Stimulated activated CD4-positive, alpha-beta T cell treated with anti-CD3 and anti-CD28 coated beads, Interleukin-1b, Interleukin-23, amount 100 ng/mL, for 4 hours (primary cell): ENCODE measurements at places on chromosomes 3 and 15.

- no peak for DNase-seq
These were observed 13.0 kb upstream of the PIGZ start for GRCh38 chr3:196981657-196982056.

DNA sequence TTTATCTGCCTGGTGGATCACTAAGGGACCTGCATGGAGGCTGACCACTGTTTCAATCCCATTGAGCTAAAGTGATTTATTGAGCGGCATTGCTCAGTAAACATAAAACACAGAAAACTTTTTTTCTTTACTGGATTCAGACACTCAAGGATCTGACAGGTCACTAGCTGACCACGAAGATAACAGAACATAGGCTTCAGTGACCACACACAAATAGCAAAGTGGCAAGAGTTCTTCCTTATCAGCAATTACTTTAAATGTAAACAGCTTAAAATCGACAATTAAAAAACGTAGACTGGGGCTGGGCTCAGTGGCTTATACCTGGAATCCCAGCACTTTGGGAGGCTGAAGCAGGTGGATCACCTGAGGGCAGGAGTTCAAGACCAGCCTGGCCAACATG is 48.7 kb downstream of the STAG1 start:
- DNase-seq: no peak

DNA sequence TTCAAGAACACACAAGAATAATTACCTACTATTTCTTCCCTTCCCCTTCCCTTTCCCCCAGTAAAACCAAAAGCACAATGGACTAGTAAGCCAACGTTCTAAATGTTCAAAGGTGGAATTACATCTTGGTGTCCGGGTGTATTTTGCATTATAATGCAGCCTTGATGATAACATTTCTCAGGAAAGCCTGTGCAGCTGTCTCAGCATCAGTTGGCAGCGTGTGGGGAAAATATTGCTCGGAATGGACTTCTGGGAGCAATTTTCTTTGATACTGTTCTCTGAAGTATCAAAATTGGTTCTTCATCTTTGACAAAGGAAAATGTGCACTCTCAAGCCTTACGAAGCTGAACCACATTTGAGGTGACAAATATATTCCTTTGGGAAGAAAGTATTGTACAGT is 198.9 kb downstream of the AGBL1 start:
- DNase-seq: no peak

GRCh38 chr3:50161320-50161719 is 6.2 kb downstream of the SEMA3F start:
- no peak for DNase-seq

GRCh38 chr3:157318639-157319288 is 117.9 kb upstream of the PTX3 start:
- DNase-seq: no peak

DNA sequence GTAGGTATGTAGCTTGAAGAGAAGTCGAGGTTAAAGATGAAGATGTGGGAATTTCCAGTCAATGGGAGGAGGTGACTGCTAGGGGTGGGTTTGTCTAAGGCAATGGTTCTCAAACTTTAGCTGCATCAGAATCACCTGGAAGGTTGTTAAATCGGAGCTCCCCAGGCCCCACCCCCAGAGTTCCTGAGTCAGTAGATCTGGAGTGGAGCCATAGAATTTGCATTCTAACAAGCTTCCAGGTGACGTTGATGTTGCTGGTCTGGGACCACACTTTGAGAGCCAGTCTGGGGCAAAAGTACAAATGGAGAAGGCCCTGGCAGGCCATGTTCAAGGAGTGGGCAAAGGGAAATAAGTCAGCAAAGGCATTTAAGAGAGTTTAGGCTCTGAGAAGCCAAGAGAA is 69.1 kb downstream of the CMTM8 start:
- DNase-seq: no peak

DNA sequence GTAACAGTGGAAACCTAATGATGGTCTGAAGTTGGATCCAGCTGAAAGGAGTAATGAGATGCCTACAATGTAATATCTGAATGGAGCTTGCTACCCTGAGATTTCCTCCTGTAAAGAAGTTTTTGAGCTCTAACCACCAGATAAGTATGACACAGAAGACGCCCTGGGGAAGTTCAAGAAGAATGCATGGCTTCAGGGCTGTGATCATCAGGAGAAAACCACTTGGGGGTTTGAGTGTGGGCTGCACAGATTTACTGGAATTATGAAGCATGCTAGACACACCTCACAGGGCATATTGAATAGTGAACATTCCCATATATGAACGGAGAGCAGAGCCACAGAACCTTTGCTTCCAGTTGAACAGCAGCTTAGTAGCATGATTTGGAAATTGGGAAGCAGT is 10.6 kb upstream of the CCDC80 start:
- no peak for DNase-seq

GRCh38 chr3:86790884-86791549 is 199.9 kb downstream of the VGLL3 start:
- DNase-seq: no peak

GRCh38 chr3:5195605-5196004 is 8.1 kb downstream of the EDEM1 start:
- no peak for DNase-seq

GRCh38 chr3:12908136-12908730 is 66.9 kb upstream of the RPL32 start:
- DNase-seq: no peak

- DNase-seq: no peak
These were observed 275.9 kb upstream of the NR2F2 start for GRCh38 chr15:96054621-96055020.

DNA sequence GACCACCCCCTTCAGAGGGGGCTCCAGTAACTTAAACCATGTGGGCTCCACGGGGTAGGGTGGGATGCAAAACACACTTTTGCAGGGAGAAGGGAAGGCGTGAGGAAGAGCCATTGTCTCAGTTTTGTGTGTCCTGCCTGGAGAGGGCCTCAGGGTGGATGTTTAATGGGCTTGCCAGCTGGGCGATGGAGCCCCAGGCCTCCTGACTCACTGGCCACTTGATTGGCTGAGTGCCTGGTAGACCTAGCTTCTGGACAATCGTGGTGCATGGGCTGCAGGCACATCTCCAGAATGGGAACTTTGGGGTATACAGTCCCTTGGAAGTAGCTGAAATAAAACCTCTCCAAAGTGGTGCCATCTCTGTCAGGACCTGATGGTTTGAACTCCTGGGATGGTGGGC is 118.3 kb upstream of the MRPS22 start:
- DNase-seq: no peak

- no peak for DNase-seq
These were observed 8.1 kb upstream of the VPS39 start for GRCh38 chr15:42215913-42216829.

DNA sequence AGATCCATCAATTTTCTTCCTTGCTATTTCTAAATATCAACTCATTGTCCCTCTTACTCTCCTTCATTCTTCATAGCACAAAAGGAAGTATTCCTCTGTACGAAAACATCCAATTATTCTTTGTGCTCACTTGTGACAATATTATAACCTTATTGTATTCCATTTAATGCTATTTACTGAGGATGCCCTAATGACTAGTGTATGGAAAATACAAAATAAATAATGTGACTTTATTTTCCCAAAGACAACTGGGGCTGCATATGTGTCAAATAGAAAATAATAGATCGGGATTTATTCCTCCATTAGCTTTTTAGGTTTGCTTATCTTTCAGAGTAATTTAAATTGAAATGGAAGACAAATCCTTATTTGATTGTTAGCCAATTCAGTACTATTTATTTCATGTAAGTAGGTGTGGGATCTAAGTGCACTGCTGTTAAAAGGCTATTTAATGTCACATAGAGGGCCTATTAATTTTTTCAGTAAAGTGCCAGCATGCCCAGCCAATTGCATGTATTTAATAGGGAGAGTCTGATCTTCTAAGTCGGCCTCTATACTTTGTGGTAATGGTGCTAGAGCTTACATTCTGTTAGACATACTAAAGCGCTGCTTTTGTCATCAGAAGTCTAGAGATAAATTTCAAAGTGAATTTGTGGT is 329.8 kb downstream of the MCTP2 start:
- DNase-seq: no peak

DNA sequence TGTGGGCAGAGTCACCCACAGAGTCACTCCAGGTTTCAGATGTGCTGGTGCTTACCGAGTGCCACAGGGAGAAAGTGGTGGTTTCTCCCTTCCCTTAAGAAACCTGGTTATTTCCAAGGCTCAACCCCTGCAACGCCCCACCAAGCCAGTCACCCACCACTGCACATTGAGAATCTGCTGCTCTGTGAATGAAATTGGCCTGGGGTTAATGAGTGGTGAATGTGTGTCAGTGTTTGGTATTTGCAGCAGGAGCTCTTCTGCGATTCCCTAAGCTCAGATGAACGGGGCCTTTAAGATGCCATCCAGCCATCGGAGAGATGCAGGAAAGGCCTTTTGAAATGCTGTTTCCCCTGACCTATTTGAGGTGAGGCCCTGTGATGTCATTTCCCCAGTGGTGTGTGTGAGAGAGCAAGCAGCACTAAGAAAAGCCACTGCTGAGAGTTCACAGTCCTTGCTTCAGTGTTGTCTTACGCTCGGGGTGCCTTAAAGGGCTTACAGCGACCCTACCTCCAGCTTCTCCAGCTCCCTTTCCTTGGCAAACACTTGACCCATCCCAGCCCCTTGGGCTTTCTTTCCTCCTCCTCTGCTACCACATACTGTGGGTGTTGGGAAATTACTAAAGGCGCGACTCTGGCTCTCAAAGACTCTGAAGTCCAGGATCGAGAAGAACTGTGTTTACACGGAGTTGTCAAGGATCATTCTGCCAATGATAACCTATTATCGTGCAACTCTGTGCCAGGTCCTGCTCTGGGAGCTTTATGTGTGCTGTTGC is 68.9 kb downstream of the SMAD3 start:
- DNase-seq: peak; percentile 34

DNA sequence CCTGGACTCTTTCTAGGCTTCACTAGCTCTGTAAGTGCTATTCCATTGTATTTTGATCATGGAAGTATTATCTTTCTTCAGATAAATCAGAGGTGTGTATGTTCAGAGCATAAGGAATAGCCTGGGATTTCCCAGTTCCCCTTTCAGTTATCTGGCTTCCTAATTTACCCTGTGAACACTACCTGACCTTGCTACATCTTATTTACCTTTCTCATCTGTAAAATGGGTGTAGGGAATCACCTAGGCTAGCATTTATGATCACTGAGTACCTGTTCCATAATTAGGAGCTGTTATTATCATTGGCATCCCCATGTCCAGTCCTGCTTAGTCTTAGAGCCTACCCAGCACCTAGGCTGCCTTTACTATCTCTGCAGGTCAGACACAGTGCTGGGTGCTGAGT is 149.3 kb upstream of the NR2F2 start:
- no peak for DNase-seq

DNA sequence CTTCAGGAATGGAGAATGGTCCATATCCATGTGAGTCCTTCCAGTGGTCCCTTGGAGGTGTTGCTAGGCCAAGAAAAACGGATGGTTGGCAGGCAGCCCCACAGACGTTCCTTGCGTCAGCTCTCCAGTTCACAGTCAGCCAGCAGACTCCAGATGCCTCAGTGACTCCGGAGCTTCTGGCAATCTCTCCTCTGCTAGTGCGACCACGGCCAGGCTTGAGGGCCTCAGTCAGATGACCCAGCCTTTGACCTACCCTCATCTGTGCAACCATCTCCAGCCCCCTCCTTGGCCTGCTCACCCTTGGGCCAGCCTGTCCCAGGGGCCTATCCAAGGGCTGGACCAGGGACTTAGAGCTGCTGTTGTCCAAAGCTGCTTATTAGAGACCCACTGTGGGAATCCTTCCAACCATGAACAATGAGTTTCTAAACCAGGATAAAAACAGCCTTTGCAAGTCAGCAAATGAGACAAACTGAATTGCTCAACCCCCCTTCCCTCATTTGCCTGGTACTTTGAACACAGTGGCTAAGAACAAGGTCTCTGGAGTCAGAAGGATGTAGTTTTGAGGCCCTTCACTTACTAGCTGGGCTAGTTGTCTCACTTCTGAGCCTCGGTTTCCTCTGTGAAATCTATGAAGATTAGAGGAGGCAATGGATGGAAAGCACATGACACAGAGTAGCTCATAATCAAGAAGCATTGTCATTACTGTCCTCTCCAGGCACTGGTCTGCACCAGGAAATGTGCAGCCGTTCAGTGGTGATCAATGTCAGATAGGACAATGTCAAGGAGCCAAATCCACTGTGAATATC is 44.8 kb downstream of the ANP32A start:
- DNase-seq: no peak

DNA sequence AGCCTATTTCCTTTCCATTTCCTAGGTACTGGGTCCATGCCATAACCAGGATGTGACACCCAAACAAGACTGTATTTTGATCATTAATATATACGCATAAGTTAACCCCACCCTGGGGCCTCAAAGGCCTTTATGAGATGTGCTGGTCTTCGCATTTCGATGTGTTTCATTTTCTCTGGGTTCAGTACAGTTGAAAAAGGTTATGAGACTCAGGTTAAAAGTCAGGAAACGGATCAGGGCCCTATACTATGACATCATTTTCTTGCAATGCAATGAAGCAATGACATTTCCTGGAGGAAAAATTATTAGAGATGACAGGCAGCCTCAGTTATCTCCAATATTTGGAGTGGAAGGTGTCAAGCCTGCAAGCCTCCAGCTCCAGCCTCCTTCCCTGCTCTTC is 31.7 kb downstream of the TMEM212 start:
- DNase-seq: no peak

- no peak for DNase-seq
These were observed 600.2 kb upstream of the GRM7 start for GRCh38 chr3:6260551-6261191.

DNA sequence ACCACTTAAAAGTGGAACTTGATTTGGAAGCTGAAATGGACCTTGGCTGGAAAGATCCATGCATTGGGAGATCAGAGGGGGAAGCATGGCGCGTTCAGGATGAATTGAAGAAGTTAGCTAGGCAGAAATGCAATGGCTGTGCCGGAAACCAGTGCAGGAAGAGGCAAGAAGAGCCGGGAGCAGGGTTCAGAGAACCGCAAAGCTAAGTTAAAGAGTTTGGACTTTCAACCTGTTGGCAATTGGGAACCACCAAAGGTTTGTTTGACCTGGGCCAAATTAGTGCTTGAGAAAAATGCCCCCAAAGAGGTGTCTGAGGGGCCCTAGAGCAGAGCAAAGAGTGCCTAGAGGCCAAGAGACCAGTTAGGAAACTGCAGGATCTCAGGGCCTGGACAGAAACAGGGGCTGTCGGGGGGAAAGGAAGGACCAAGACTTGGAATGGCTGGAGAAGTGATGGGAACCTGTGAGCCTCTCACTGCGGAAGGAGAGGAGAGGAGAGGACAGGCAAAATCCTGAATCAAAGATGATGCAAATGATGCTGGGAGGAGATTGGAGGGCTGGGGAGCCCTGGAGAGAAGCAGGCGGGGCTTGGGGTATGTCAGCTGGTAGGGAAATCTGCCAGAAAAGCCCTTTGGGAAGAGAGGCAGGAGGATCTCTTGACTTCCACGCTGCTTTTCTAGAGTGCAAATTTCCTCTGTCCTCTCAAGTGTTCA is 49.3 kb downstream of the FAM174B start:
- DNase-seq: no peak

- no peak for DNase-seq
These were observed 4.3 kb downstream of the ZNF592 start for GRCh38 chr15:84752700-84753099.
